Aortic smooth muscle cell (primary cell): ENCODE measurements at places on chromosomes 6 and 20. TPM values are rescaled to one million over a fixed set of nuclear protein-coding genes. Genes with fewer than 3 reads are reported as not detected.

The UFL1 gene
- total RNA-seq, result 31.2 and 33.1 TPM in 2 replicates

The DPM1 gene
- 52.2 and 55.8 TPM in 2 replicates for total RNA-seq

The SHLD1 gene
- total RNA-seq, result 2.5 and 3.2 TPM in 2 replicates

The AVP gene
- not detected in 2 replicates for total RNA-seq

The ADNP gene
- 25.2 and 35.9 TPM in 2 replicates for total RNA-seq

The EGFL8 gene
- 1.2 TPM in 2 replicates for total RNA-seq

The DLK2 gene
- total RNA-seq, result 0.12 TPM in 1 of 2 replicates, not detected in the other

The TRIM10 gene
- under 0.01 and 0.13 TPM in 2 replicates for total RNA-seq

The OR12D2 gene
- not detected in 2 replicates for total RNA-seq

The CTCFL gene
- not detected in 2 replicates for total RNA-seq

The SLC12A5 gene
- 0.06 TPM in 1 of 2 replicates, not detected in the other for total RNA-seq

The ADGB gene
- total RNA-seq, result not detected in 2 replicates

The THBS2 gene
- total RNA-seq, result 1,212 and 1,885 TPM in 2 replicates

The MUC22 gene
- total RNA-seq, result not detected in 2 replicates

The PRL gene
- not detected in 2 replicates for total RNA-seq

The EYS gene
- under 0.01 TPM in 2 replicates for total RNA-seq

The SNAI1 gene
- 0.68 and 0.79 TPM in 2 replicates for total RNA-seq

The GINS1 gene
- total RNA-seq, result 4.0 and 8.1 TPM in 2 replicates

The ADGRF1 gene
- not detected in 2 replicates for total RNA-seq

The SLC22A2 gene
- 0.13 TPM in 1 of 2 replicates, not detected in the other for total RNA-seq

The LAMP5 gene
- total RNA-seq, result 2.2 and 2.4 TPM in 2 replicates

The COL10A1 gene
- under 0.01 TPM in 1 of 2 replicates, not detected in the other for total RNA-seq

The PTCRA gene
- 0.12 TPM in 1 of 2 replicates, not detected in the other for total RNA-seq

The GRIK2 gene
- total RNA-seq, result 0.19 and 0.40 TPM in 2 replicates

The CYP39A1 gene
- 0.44 and 0.53 TPM in 2 replicates for total RNA-seq

The PLG gene
- total RNA-seq, result not detected in 2 replicates

The CDKN1A gene
- 162 and 268 TPM in 2 replicates for total RNA-seq

The SFT2D1 gene
- total RNA-seq, result 38.9 and 41.7 TPM in 2 replicates

The FNDC1 gene
- total RNA-seq, result under 0.01 TPM in 1 of 2 replicates, not detected in the other

The HSPA12B gene
- total RNA-seq, result 0.31 and 0.53 TPM in 2 replicates

The MRPL14 gene
- 34.4 and 43.9 TPM in 2 replicates for total RNA-seq

The NR2E1 gene
- total RNA-seq, result not detected in 2 replicates

The CALHM6 gene
- total RNA-seq, result 0.26 and 0.31 TPM in 2 replicates

The GZF1 gene
- total RNA-seq, result 23.8 and 32.9 TPM in 2 replicates

The PLN gene
- 0.40 and 2.7 TPM in 2 replicates for total RNA-seq

The PERP gene
- 10.7 and 15.6 TPM in 2 replicates for total RNA-seq

The BPIFB1 gene
- total RNA-seq, result not detected in 2 replicates

The RAET1G gene
- 2.6 and 4.5 TPM in 2 replicates for total RNA-seq

The C6orf58 gene
- 0.06 TPM in 1 of 2 replicates, not detected in the other for total RNA-seq

The PGM3 gene
- 109 and 120 TPM in 2 replicates for total RNA-seq

The OR2J3 gene
- not detected in 2 replicates for total RNA-seq

The BCLAF1 gene
- total RNA-seq, result 130 and 159 TPM in 2 replicates

The ESF1 gene
- total RNA-seq, result 17.0 and 19.4 TPM in 2 replicates

The CYP21A2 gene
- total RNA-seq, result under 0.01 and 0.62 TPM in 2 replicates

The TREM1 gene
- total RNA-seq, result 0.19 and 0.66 TPM in 2 replicates

The CLIC1 gene
- 784 and 832 TPM in 2 replicates for total RNA-seq

The DDO gene
- total RNA-seq, result 5.5 and 6.0 TPM in 2 replicates

The OPN5 gene
- total RNA-seq, result 0.19 and 1.1 TPM in 2 replicates

The MAP3K4 gene
- 24.8 and 28.1 TPM in 2 replicates for total RNA-seq

The AGPAT1 gene
- total RNA-seq, result 14.3 and 17.3 TPM in 2 replicates

The COQ3 gene
- 4.9 and 5.2 TPM in 2 replicates for total RNA-seq

The IL17A gene
- not detected in 2 replicates for total RNA-seq

The RCAN2 gene
- total RNA-seq, result 4.2 and 10.4 TPM in 2 replicates

The CRISP3 gene
- not detected in 2 replicates for total RNA-seq

The UBE3D gene
- total RNA-seq, result 4.0 and 4.2 TPM in 2 replicates

The ZBTB12 gene
- 3.3 and 3.7 TPM in 2 replicates for total RNA-seq
